T-helper 17 cell (primary cell): ENCODE measurements at places on chromosomes 4 and X. TPM values are rescaled to one million over a fixed set of nuclear protein-coding genes. Genes with fewer than 3 reads are reported as not detected.

Gene POU4F2
- total RNA-seq, result not detected

Gene GRIA3
- total RNA-seq, result 0.34 TPM

Gene PAGE1
- not detected for total RNA-seq

Gene PNMA6A
- total RNA-seq, result 0.20 TPM

DNA sequence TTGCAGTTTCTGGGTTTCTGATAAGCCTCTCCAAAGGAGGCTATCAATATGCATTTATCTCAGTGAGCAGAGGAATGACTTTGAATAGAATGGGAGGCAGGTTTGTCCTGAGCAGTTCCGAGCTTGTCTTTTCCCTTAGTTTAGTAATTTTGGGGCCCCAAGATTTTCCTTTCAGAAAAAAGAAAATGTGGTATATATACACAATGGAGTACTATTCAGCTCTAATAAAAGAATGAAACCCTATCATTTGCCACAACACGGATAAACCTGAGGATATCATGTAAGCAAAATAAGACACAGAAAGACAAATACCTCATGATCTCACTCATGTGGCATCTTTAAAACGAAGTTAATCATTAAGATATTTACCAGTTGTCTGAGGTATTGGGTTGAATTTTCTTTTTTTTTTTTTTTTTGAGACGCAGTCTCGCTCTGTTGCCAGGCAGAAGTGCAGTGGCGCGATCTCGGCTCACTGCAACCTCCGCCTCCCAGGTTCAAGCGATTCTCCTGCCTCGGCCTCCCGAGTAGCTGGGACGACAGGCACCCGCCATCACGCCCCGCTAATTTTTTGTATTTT, 540 bp downstream of the ZNF721 start:
- no peak for DNase-seq

Gene SYTL4
- total RNA-seq, result 0.20 TPM

GRCh38 chrX:48677516-48677915, 6.1 kb upstream of the WAS start:
- no peak for DNase-seq

Gene TLL1
- not detected for total RNA-seq

Gene ABCD1
- total RNA-seq, result 14.7 TPM

DNA sequence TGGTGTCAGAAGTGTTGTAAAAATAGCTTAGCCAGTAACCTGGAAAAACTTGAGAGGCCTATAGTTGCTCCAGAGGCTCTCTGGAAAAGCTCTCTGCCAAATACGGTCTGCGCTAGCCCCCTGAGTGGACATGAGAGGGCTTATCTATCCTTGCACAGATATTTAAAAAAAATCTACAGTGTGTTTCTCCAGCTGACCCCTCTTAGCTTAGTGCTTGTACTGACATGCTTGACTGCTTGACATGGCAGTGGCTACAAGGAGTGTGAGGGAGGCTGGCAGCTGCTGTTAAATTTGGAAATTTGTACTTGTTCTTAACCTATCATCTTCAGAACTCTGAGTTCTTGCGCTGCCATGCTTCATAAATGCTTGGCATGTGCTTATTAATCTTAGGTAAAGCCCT, 229.2 kb downstream of the RBMX2 start:
- DNase-seq, result no peak

- no peak for DNase-seq
Measured at GRCh38 chr4:185640811-185641675, 105.7 kb upstream of the PDLIM3 start.

GRCh38 chr4:55358668-55359067, 12.6 kb downstream of the SRD5A3 start:
- DNase-seq, result no peak

Gene ADGRL3
- not detected for total RNA-seq

GRCh38 chrX:130793975-130794374, 109.0 kb downstream of the ENOX2 start:
- no peak for DNase-seq

- DNase-seq, result no peak
Measured at GRCh38 chrX:31038575-31039326, 33.1 kb downstream of the FTHL17 start.

Gene HTR2C
- total RNA-seq, result not detected

- no peak for DNase-seq
Measured at GRCh38 chr4:128385683-128386304, 98.2 kb upstream of the PGRMC2 start.

GRCh38 chrX:72115380-72115779, 16.3 kb downstream of the RTL5 start:
- no peak for DNase-seq

Gene QRFPR
- not detected for total RNA-seq

GRCh38 chr4:628311-628741, 3.0 kb downstream of the PDE6B start:
- no peak for DNase-seq

Gene ADRA2C
- total RNA-seq, result not detected
